ENCODE measurements at places on chromosomes 7 and 10.

GRCh38 chr7:136884492-136884891 lies 16.0 kb downstream of the CHRM2 start:
- no peak for DNase-seq

DNA sequence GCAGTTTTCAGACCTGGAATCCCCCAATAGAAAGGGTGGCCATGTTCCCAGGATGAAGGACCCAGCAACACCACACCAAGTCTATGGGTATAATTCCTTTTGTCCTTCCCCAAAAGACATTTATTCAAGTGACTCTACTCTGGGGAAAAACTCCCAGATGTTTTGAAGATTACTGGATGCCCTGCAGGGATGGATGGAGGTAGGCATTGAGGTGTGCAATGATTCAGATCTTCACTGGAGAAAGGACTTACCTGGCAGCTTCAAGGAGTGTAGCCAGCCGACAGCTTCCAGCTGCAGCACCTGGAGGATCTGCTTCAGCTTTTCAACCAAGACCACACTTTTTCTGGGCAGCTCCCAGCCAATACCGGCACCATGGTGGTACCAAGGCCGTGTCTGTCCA lies 172.0 kb downstream of the BAMBI start:
- DNase-seq: no peak

DNA sequence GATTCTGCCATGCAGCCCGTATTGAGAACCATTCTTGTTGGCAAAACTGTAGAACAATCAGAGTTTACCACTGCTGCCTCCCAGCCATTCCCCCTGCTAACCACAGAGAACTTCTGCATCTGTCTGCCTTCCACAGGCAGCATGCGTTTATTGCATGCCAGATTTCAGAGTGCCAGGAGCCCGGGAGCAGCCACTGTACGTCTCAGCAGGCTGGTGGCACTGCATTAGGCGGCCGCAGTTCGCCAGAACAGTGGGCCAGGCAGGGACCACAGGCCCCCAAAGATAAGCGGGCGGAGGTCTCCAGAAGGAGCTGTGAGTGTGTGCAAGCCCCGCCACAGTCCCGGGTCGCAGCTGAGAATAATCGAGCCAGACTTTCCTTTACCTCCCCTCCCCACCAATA lies 31.8 kb downstream of the ZNF467 start:
- DNase-seq: peak; percentile 49

- DNase-seq: no peak
Measured at GRCh38 chr7:138167869-138168296, 91.6 kb downstream of the AKR1D1 start.

DNA sequence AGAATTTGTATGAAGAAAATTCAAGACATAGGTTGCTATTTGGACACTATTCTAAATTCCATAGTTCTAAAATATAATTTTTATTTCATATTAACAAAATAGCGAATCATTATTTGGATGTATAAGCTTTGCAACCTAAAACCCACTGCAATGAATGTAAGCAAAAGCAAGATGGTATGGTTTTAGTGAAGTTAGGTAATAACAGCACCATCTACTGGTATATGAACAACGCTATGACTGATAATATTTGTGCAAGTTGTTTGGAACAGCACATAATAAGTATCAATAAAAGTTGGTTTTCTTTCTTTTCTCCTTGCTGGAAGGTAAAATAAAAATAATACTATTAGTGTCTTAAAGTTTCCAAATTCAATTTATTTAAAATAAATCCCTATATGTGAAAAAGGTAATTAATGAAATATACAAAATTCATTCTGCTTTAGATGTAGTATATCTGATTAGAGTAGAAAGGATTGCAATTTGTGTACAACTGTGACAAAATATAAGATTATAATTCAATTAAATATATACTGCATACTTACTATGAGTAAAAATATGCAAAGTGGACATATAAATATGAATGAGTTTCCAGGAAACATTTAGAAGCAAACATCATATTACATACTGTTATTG lies 79.0 kb upstream of the LSM8 start:
- no peak for DNase-seq

DNA sequence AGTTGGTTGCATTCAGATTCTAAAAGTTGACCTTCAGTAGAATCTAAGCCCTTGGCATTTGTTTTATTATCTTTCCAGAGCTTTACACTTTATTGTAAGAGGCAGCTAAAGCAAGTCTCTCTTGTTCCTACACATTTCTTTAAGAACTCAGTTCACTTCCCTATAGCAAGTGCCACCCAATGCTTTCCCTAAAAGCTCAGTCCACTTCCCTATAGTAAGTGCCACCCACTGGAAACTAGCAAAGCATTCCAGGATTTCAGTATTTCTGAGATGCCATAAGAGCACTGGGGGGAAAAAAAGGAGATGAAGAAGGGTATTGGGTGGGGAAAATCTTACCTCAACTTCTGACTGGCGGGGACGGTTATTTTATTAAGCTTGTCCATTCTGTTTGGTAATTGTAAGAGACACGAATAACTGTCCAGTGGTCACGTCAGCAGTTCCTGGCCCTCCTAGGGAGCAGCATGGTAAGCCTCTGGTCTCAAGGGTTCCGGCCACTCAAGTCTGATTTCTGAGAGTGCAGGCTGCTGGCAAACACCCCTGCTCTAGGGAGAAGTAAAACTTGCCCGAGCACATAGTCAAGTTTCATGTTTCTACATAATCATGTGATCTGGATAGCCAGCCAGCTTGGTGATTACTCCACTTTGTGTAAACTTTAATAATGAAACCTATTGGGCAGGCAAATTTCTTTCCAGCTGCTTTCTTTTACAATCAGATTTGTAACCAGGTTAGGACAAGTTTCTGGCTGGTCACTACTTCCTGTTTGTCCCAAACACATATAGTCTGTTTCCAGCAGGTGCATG lies at the start of gene BLNK:
BLNK (minus strand) TSS at position 554 of the 800 bp plus-strand sequence; CDS start at position 383, 171 bp downstream.
- DNase-seq: peak; percentile 35

DNA sequence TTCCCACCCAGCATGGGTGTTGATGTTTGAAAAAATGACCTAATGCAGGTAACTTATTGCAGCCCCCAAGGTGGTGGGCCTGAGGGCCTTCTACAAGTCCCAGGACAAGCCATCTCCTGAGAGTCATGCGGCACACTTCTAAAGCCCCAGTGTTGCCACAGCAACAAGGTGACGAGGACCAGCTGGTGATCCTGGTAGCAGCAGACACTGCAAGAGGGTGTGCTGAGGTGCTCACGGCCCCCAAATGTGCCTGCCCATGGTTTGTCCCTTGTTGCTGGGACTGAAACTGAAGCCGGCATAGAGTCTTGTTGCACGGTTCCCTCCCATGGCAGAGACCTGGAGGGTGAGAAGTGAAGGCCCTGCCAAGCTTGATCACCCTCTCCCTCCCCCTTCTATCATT lies 333.2 kb upstream of the MGMT start:
- DNase-seq: no peak

DNA sequence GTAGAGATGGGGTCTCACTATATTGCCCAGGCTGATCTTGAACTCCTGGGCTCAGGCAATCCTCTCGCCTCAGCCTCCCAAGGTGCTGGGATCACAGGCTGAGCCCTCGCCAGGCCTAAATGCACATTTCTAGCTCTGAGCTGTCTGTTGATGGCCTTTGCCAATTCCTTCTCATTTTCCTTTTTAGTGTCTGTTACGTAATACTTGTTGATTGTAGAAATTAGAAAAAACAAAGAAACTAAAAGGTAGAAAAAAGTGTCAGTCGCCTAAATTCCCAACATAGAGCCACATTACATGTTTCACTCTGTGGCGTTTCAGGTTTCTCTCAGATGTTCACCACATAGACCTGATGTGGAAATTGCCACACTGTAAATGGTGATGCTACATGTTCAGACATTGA lies 44.0 kb upstream of the RASGEF1A start:
- DNase-seq: no peak

- DNase-seq: no peak
Measured at GRCh38 chr10:37733822-37734221, 123.6 kb downstream of the ZNF248 start.

DNA sequence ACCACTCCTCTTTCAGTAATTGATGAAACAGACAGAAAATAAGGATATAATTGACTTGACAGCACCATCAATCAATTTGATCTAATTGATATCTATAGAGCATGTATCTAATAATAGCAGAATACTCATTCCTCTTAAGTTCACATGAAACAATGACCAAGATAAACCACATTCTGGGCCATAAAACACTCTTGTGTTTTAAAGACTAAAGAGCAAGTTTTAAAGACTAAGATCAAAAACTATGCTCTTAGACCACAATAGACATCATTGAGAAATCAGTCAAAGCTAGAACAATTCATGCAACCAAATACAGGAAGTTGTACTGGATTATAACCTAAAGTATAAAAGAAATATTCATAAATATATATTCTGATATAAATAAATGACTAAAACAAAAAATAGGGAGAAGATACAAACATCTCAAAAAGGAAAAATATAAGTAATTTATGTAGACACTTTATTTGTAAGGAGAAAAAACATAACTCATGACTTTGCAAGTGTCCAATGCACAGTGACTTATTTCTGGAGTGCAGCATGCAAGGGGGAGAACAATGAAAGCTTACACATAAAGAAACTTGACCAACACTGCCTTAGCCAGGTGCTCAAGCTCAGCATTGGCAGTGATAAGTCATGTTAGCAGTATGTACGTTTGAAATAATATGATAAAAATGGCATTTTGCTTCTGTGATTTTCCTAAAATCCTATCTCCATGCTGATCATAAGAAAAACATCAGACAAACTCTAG lies 312.7 kb upstream of the IGFBP3 start:
- DNase-seq: no peak

- DNase-seq: no peak
Measured at GRCh38 chr10:128475686-128476367, 349.6 kb upstream of the MKI67 start.

DNA sequence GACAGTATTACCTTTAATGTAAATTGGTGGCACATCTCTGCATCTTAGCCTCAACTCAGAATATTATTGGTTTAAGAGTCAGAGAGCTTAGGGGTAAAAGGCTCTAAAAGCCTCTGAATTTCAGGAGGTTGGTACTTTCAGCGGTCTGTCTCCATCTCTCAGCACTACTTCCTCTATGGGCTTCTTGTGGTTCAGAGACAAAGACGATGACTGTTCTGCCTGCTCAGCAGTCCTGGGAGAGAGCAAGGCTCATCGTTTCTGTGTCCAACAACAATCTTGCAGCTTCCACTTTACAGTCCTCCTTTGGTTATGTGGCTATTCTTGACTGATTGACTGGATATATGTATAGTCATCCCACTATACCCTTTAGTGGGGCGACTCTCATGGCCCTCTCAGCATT lies 394.7 kb downstream of the AUTS2 start:
- DNase-seq: no peak

DNA sequence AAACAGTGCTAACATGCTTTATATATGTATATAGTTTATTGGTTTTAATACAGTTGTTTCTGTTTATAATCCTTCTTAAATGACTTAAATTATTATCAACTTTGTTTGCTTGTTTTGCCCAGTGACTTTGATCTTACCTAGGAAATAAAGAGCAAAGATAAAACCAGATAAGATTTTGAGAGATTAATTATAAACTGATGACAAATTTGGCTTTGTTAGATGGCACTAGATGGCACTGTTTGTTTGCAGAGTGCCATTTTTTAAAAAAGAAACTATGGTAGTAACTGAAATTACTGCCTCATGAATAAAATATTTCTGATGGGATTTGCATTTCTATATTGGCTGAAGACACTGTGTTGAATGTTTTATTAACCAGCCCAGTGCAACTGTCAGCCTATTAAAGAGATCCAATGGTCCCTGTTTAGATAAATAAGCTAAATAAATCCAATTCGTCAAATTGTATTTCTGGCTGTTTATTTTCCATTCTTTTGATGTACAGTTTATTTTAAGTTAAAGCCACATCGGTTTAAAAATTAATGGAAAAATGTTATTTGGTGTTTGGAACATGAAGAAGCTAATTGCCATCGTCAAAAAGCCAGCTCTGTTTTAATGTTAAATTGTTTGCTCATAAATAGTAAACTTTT lies 28.7 kb downstream of the VTI1A start:
- no peak for DNase-seq

DNA sequence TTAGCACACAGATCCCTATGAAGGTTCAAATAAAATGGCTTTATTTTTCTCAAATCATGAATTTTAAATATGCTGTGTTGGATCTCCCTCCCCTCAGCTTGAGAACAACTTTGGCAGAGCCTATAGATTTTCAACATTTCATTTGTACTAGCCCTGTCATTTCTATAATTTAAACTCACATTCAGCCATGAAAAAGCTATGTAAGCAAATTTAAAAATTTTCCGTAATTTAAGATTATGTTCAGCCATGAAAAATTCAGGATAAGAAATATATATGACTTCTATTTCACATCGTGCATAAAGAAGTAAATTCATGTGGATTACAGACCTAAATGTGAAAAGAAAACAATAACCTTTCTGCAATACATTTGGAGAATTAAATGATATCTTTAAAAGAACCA lies 36.5 kb upstream of the SCIN start:
- no peak for DNase-seq

DNA sequence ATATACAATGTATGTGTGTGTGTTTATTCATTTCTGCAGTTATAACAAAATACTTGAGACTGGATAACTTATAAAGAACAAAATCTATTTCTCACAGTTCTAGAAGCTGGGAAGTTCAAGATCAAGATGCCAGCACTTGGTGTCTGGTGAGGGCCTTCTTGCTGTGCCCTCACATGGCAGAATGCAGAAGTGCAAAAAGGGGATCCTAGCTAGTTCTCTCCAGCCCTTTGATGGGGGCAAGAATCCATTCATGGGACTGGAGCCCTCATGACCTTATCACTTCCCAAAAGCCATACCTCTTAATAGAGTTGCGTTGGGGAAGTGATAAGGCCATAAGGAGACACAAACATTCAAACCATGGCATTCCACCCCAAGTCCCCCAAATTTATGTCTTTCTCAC lies 8.4 kb downstream of the GRB10 start:
- DNase-seq: no peak

- no peak for DNase-seq
Measured at GRCh38 chr10:92291616-92291865, 574 bp downstream of the MARCHF5 start.

Data from DMS 273 treated with DMSO at 0.1 percent for 48 hours (cell line).